ENCODE measurements at places on chromosomes 5 and 9.

DNA sequence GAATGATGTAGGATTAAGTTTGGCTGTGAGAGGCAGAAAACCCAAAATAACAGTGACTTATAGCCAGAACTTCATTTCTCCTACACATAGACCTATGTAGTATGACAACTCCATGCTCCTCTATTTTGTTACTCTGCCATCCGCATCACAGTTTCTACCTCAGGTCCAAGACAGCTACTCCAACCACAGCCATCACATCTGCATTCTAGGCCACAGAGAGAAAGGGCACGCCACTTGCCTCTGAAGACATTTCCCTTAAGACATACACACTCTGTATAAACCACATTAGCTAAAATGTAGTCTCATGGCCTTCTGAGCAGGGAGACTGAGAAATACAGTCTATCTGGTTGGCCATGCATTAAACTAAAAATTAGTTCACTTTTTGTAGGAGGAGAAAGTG lies 10.0 kb downstream of the SPINK4 start:
- no peak for DNase-seq

DNA sequence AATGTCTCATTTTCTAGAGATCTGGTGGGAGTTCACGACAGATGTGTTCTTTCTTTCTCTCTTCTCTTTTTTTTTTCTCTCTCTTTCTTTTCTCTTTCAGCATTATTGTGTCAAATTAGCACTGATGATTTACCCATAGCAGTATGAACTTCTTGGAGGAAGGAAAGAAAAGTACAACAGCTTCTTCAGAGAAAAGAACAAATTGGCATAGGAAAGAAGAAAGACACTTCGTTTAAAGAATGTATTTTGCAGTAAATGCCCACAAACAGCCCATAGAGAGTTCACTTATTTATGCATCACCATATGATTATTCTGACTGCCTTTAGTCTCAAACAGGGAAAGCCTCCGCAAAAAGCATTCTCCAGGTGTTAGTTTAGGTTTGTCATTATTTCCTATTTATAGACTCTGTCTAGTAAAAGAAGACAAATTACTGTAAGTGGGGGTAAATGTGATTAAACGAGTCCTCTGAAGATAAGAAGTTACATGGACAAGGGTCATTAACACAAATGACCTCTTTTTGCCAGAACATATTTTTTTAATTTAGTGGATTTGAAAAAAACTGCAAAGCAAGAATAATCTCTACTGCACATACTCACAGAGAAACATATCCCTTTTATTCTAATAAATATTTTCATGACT lies 68.0 kb downstream of the POU5F2 start:
- no peak for DNase-seq

DNA sequence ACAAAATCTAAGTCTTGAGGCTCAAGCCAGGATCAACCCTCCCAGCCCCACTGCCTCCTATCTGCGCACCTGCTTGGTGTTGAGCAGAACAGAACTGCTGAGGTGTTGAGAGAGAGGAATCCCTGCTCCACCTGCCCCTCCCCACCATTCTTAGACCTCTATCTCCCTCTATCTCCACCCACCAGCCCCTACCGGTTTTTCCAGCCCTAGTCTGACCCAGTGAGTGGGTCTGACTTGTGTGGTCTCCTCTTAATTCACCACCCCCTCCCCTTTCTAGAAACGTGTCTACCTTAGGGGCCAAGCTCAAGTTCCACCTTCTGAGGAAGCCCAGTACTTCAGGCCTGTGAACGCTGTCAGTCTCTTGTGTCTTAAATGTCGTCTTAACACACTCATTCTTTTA lies 93.7 kb downstream of the ARHGAP26 start:
- DNase-seq, result no peak

DNA sequence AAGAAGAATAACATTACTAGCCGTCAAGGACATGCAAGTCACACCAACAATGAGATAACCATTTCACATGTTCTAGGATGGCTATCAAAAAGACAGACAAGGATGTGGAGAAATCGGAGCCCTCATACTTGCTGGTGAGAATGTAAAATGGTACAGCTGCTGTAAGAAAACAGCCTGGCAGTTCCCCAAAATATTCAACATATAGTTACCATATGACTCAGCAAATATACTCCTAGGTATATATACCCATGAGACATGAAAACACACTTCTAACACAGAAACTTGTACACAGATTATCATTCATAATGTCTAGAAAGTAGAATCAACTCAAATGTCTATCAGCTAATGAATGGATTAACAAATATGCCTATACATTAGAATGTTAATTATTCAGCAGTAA lies 105.4 kb upstream of the PCAT7 start:
- no peak for DNase-seq

DNA sequence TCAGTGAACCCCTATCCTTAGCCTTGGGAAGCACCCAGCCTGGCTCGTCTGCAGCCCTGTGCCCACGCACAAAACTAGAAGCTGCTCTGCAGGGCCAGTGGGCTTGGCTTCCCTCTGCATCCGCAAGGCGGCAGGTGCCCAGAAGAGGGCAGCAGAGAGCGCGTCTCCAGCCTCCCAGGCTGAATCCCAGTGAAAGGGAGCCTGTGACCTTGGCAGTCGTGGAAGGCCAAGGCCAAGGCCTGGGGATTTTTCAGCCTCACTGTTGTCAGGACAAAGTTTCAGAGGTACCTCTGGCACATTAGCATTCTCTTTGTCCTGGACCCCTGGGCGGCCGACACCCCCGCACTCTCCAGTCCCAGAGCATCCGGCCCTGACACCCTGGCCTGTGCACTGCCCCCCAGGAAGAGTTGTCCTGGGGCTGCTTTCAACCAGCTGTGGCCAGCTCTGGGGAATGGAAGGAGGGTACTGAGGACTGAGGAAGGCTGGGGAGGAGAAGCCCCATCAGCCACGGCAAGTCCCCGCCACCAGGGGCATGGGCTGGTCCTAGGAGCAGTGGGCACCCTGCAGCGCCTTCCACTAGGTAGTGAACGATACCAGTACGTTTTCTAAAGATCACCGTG lies 63.6 kb upstream of the IL17B start:
- peak; percentile 54 for DNase-seq

Measured in activated T-helper 1 cell treated with Interleukin-2 at 50 U/mL for 16 hours (primary cell).